Hindlimb muscle (tissue), 1 donor: ENCODE measurements at places on chromosomes 12 and 14.
A peak's percentile ranks its signal among the peaks of the same experiment; 100 is the strongest.

- no peak for DNase-seq
These were observed 229.4 kb downstream of the BCL11B start for GRCh38 chr14:99042381-99043266.

- no peak for DNase-seq
These were observed 1.3 kb upstream of the ARHGAP5 start for GRCh38 chr14:32075672-32076277.

GRCh38 chr14:102819176-102819628 lies 42.0 kb downstream of the TRAF3 start:
- DNase-seq = no peak

GRCh38 chr12:67430708-67431335 lies 161.7 kb downstream of the CAND1 start:
- peak; percentile 70 for DNase-seq

DNA sequence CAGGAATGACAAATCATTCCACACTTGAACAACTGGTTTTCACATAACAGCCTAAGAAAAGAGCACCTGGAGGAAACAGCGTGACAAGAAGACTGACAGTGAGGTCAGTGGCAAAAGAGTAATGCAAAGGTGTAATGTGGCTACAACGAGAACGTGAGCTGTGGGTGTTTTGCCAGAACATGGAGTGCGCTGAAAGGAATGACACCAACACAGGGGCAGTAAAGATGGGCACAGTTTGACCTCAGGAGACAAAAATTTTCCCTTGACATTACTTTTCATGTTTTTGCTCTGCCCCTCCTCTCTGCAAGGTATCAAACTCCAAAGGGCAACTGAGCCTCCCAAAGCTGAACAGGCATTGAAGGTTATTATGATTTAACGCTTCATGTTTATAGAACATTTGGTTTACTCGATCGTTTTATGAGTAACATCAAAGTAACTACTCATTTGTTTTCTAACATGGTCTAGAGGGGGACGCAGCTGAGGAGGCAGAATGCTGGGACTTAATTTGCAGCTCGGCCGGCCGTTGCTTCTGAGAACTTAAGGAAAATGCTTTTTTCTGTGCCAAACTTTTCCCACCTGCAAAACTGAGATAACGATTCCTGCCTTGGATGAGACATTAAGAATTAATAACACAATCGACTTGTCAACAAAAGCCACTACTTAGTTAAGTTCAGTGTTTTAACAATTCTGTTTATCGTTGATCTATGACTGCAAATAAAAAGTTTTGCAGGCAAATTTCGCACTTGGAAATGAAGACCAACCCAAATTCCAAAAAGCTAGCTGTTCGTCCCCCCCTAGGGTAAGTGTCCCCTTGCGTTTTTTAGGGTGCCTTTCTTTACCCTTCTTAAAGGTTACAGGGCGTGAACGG lies 954 bp downstream of the HAUS4 start:
- DNase-seq = no peak

- DNase-seq = no peak
These were observed 34.6 kb downstream of the PTPRO start for GRCh38 chr12:15356951-15357364.

- no peak for DNase-seq
These were observed 50.1 kb downstream of the RFX4 start for GRCh38 chr12:106632797-106633450.

DNA sequence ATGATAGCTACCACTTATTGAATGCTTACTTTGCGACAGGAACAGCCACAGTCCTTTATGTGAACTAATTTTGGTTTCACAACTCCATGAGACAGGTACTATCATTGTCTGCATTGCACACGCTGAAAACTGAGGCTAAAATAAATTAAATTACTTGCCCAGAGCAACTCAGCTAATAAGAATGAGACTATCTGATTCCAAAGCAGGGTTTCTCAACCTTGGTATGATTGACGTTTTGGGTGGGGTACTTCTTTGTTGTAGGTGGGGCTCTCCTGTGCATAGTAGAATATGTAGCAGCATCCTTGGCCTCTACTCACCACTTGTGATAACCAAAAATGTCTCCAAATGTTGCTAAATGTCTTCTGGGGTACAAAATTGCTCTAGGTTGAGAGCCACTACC lies 9.1 kb downstream of the PHLDA1 start:
- DNase-seq = no peak

GRCh38 chr14:52055167-52055566 lies 13.7 kb downstream of the NID2 start:
- no peak for DNase-seq
